ENCODE measurements at places on chromosomes 1 and 21.

GRCh38 chr1:59903141-59903754 lies 23.3 kb downstream of the CYP2J2 start:
- DNase-seq, result peak; percentile 80

GRCh38 chr1:92274939-92275338 lies 23.8 kb downstream of the GLMN start:
- no peak for DNase-seq

- DNase-seq, result no peak
Measured at GRCh38 chr1:26882696-26883463, 7.2 kb downstream of the GPN2 start.

DNA sequence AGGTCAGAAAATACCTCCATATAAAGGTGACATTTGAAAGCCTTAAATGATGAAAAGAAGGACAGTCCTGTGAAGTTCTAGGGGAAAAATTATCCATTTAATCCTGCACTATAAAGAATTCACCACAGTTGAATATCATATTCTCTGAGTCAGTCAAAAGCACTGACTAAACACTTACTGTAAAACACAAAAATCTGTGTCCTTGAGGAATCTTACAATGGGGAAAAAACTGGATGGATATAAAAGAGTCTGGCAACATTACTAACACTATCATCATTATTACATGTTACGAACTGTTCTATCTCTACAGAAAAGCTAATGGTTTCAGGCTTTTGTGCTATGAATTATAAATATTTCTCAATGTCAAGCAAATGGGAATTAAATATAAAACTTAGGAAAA lies 42.4 kb upstream of the HP1BP3 start:
- no peak for DNase-seq

GRCh38 chr1:61450454-61450853 lies 274.5 kb downstream of the TM2D1 start:
- DNase-seq, result no peak

DNA sequence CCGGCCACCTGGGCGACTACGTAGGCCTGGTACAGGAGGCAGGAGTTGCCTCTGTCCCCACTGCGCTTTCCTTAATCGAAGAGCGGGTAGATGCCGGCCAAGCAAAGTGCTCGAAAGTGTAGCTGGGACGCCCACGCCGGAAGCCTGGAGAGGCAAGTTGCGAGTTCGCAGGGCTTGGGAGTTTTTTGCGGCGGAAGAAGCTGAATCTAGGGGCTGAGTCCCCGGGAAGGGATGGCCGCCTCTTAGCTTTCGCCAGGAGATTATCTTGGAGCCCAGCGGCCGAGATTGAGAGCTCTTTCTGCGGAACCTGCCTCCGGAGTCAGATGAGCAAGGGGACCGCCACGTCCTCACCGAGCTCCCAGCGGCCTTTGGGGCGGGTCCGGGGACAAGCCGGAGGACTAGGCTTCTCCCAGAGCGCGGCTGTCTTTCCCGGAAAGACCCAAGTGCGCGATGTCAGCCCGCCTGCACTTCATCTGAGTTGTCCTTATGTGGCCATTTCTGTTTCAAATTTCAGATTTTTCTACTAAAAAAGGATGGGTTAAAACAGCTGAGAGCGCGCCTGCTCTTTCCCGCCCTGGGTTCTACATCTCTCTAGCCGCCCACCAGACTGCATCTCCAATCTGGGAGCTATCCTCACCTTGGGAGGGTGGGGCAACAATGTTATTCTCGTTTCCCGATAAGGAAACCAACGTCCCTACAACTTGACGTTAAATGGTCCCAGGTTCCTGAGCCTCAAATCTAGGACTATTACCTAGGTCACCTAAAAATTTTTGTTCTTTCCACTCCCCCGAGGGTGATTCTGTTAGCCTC lies 12.4 kb upstream of the TBX15 start:
- no peak for DNase-seq

DNA sequence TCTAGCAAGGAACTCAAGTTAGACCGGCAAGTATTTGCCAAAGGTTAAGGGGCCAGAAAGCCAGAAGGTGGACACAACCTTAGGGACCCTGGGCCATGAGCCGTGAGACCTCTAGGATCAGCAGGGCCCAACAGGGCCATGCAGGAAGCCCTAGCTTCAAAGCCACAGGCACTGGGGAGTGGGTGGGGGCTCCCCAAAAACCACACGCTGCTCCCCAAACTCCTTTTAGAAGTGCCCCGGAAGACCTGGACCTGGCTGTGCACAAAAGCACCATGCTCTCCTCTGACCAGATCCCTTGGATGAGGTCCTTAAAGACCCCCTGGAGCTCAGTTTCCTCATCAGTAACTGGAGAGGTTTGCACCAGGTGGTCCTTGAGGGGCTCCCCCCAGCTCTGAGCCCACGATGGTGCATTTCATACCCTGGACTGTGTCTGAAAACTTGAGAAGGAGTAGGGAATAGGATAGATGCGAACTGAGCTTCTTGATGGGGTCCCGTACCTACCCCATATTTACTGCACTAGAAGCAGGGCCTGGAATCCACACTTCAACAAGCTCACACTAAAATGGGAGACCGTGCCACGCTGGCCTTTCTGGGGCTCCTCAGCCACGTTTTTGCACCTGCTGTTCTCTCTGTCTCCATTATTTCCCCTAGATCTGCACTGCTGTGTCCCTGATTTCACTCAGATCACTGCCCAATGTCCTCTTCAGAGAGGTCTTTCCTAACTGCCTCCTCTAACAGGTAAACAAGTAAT lies 40.6 kb upstream of the LBR start:
- no peak for DNase-seq

DNA sequence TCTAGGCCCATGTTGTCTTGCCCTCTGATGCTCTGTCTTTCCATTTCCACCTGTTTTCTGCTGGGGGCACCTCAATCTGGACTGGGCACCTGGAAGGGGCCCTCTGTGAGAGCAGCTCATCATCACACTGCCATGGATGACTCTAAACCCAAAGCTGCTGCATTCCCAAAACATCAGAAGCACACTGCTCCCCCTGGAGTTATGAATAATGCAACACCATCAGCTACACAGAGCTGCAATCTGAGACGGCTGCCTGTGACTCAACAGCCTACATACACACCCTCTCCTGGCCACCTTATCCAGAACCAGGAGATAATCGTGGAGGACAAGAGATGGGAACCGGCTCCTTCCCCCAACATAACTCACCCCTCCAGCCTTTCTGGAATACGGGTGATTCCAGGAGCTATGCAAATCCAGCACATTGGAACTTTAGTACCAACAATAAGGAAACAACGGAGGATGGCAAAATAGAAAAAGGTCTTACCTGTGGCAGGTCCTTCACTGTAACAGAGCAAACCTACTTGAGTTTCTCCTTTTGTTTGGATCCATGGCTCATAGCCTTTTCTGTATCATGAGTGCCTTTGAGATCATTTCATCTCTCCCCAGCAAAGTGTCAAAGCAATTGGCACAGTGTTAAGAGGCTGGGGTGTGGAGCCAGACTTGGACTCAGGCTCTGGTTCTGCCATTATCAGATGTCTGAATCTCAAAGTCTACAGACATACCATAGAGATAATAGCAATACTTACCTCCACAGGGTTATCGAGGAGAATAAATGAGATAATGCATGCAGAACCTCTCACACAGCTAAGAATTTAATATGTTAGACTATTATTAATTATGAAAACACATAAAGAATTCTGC lies 29.3 kb downstream of the AK2 start:
- peak; percentile 75 for DNase-seq
